ENCODE measurements at places on chromosomes 1 and 21.

DNA sequence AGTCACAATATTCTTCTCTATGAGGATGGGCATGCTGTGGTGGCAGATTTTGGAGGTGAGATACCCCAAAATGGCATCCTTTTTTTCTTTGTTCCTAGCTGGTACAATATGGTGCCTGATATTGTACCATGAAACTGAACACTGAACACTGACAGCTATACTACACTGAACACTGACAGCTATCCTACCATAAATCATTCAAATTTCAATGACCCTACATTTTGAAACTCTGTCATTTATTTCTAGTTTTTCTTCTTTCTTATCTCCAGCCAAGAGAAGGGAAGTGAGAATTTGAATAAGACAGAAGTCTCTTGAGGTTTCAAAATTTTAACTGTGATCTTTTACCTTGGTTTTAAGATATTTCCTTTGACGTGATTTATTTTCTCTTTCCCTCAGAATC, 76.3 kb downstream of the LRRC53 start:
- no peak for DNase-seq

GRCh38 chr1:64396817-64397216, 73.1 kb upstream of the CACHD1 start:
- no peak for DNase-seq

DNA sequence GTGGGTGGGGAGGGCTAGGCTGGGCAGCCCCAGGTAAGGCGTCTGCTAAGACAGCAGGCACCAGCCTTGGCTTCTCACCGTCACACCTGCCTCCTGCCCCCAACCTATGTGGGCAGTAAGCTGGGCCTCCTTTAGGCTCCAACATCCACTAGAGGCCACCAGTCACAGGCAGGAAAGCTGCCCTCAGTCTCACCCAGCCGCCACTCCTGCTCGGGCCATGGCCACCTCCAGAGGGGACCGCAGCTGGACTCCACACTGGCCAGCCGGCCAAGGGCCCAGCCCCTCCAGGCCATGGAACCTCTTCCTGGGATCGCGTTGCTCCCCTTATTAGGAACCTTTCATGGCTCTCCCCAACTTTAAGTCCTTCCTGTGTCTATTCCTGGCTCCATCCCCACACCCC, 74.5 kb downstream of the MRPL37 start:
- DNase-seq = no peak

GRCh38 chr1:19621274-19621950, 22.7 kb upstream of the NBL1 start:
- DNase-seq = no peak

DNA sequence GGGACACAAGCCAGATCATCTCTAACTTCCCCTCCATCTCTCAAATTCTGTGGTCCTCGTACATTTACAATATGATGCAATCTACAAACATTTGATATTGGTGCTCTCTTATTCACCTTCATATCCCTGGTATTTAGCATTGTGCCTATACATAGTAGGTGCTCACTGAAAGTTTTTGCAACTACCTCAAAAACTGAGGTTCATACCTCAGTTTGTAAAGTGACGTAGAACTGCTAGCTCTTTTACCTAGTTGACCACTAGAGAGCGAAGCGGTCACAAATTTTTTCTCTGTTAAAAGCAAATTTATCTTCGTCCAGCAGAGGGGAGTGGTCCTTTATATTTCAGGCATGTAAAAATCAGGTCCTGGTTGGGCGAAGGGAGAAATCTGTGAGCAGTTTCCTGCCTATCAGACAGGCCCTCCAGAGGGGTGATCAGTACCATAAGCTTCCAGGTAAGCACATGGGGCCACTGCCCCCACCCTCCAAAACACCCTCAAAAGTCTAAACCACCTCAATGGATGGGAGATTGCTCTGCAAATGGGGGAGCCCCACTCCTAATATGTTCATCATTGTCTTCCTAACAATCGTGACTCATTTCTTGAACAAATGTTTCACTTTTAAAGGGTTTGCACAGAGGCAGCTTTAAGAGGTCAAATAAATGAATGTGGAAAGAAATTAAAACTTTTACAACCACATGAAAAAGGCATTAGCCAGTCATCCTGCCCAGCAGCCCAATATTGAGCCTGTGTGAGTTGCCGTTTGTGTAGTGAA, 10.6 kb upstream of the HLCS start:
- peak; percentile 81 for DNase-seq

- no peak for DNase-seq
Measured at GRCh38 chr21:19458295-19458694, 1054.7 kb upstream of the TMPRSS15 start.

GRCh38 chr1:183832459-183832858, 27.5 kb downstream of the RGL1 start:
- no peak for DNase-seq

DNA sequence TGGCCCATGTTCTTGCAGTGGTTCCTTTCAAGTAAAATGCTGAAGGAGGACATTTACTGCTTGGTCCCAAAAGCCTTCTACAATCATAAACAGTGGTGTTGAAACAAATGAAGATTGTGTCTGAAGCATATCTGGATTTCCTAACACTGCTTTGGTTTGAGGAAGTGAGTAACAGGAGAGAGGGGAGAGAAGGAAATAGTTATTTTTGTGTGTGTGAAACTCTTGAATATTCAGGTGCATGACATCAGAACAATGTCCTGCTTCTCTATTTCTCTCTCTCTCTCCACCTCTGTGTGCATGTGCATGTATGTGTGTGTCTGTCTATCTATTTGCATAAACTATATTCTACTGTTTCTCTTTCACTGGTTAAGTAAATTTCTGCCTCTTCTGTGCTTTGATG, 61.4 kb upstream of the TNFSF18 start:
- DNase-seq = no peak

DNA sequence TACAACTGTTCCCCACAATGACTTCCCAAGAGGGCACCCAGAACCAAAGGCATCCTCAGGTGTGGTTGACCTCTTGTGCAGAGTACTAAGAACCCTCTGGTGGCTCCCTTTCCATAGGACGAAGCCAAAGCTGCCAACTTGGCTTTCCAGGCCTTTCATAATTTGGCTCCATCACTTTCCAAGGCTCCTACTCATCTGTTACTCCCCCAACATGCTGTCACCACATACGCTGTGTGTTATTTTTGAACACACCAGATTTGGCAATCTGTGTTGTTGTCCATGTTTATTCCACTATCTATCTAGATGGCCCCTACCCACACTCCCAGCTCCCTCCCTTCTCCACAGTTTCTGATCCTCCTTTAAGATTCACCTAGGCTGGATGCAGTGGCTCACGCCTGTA, 10.2 kb upstream of the NKAIN1 start:
- no peak for DNase-seq

DNA sequence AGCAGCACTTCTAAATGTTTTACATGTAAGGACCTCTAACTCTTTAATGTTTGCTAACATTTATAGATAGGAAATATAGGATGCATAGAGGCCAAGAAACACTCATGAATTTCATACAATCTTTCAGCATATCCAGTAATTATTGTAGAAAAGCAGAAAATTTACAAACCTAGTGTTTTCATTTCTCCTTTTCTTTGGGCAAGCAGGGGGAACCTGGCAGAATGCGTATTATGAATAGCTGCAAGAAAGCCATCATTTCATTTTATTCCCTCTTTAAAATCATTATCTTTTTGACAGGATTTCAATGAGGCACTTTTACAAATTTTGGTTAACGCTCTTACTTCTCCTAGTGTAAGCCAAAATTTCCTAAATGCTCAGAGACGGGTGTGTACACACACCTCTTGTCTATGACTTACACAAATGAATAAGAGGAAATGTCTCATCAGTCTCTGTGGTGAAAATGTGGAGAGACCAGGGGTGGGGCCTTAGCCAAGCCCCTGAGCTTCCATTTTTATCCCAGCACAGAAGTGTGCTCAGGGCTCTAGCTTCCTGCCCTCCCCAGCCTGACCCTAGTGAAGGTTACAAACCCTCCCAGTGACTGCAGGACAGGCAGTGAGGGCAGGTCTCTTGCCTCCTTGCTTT, 91.6 kb downstream of the LRRC8C start:
- no peak for DNase-seq
